NCI-H2107 (cell line): ENCODE measurements at places on chromosomes 7 and 10.

DNA sequence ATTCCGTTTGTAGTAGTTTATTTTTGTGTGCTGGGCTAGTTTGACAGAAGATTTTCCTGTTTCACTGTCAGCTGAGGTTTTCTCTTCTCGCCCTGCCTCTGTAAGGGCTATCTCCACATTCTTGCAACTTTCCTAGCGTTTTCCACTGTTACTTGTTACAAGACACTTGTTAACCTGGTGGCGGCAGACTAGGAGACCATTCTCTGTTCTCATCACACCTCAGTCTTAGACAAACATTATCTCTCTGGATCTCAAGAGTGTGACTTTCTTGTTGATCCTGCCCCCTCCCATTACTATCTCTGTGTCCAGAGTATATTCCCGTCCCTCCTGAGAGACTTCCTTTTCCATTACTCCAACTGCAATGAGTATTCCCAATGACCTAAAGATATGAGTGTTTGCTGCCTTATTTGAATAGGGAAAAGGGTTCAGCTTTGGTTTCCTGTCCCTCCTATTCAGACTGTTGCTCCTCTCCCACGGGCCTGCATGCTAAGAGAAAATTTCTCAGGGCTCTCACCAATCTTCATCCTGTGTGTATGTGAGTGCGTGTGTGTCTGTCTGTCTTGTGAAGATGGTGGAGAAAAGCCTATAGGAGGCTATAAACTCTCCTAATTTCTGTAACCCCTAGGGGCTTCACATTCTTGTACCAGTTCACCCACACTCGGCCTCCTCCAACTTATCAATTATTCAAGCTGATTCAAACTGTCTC, 722.4 kb upstream of the POT1 start:
- DNase-seq: no peak

DNA sequence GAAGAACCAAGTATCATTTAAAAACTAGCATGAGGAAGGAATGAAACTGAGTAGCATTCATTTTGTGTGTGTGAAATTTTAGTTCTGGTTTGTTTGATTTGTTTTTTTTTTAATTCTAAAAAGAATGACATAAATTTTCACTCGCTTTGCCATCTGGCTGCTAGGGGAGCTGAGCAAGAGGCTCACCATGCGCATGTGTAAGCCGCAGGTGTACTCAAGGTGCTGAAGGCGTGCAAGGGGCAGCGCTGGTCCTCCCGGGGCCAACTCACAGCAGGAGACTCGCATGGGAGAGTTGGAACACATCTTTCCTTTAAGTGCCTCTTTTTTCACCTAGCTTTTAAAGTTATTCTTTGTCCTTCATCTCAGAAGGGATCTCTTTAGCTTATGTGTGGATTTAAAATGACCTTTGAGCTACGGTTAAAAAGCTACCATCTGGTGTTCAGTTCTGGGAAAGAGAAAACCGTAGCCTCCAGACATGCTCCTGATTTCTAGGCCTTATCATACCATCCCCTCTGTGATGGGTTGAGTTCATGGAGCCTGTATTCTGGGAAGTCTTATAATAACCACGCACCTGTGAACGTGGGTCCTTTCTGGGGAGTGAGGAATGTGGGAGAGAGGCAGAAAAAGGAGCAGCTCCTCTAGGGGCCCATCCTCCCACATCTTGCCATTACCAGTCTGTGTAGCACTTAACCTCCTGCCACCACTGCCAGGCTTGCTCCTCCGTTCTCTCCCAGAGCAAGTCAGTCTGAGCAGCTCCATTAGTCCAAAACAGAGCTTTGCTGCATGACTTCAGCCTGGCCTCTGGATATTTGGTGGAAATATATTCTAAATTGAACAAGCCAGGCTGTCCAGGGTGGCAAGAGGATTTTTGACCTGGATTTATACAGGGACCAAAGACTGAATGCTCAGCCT, 61.9 kb downstream of the KLHDC10 start:
- no peak for DNase-seq

GRCh38 chr10:34580643-34581042, 234.5 kb downstream of the PARD3 start:
- DNase-seq: no peak

- DNase-seq: no peak
Measured at GRCh38 chr10:25508112-25508815, 333.5 kb downstream of the GPR158 start.
